ENCODE measurements at places on chromosomes 13 and 19.
A peak's percentile ranks its signal among the peaks of the same experiment; 100 is the strongest.

DNA sequence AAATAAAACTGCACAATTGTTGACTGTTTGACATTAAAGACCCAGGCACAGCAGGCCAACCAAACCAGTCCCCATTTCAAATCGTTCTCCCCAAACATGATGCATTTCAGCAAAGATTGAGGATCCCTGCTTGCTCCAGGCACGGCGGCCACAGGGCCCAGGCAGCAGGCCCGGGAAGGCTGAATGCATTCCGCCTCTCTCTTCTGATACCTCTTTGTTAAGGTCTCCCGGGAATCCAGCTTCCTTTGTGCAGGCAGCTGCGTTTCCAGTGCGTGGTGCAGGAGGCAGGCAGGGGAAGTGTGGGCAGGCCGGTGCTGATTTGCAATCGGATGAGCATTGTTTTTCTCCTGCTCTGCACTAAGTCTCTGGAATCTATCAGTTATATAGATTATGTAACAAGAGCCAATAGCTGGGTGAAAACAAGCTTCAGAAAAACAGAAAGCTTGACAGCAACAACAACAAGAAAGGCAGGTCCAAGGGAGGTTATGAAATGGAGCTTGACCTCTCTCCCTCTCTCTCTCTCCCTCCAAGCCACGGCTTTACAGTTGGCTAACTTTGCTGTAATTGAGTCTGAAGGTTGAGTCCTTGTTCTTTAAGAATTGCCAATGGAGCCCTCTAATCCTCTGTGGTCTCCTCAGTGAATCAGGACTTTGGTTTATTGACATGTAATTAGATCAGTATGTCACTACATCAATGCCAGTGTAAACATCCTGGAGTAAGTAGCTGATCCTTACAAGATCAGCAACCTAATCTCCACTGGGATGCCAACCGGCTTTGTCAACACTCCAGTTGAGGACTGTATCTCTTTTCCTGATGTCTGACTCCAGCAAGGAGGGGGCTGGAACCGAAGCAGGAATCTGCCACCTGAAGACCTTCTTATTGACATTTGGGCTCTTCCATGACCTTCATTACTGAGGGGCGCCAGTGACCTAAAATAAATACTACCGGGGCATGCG lies 338.0 kb downstream of the TEX29 start:
- DNase-seq: no peak

- no peak for DNase-seq
Measured at GRCh38 chr19:52993342-52994178, 20.2 kb upstream of the ERVV-1 start.

GRCh38 chr19:31693131-31693932 lies 344.1 kb upstream of the TSHZ3 start:
- no peak for DNase-seq

DNA sequence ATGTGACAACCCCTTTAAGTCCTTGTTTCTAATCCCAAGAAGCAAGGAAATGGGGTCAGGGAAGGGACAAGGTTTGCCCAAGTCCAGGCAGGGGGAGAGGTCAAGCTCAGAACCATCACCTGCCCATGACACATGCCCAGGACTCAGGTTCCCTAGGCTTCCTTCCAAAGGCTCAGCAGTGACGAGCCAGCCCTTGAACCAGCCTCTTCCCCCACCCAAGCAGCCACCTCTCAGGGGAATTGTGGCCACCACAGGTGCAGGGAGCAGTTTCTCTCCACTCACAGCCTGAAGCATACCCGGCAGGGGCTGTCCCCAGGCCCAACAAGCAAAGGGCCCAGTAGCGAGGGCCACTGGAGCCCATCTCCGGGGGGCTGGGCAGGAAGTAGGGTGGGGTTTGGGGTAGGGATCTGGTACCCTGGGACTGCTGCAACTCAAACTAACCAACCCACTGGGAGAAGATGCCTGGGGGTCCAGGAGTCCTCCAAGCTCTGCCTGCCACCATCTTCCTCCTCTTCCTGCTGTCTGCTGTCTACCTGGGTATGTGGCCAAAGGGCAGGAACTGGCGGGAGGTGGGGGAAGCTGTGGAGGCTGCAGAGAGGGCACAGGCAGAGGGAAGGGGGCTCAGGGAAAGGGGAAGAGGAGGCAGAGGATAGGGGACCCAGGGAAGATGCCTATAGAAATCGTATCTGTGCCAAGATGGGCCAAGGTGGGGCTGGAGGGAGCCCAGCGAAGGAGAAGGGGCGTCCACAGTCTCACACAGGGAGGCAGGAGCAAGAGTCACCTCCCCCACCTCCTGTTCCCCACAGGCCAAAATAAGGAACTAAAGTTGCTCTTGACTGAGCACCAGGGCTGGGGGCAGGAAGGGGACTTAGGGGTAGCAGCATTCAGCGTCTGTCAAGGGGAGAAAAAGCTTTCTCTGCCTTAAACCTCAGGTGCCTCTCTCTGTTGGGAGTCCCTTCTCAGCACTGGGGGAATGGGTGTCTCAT lies at the start of gene CD79A:
Gene CD79A, plus strand, starts transcription at position 433 of the 986 bp plus-strand sequence. Its CDS starts 26 bp downstream, at position 459.
- no peak for DNase-seq

DNA sequence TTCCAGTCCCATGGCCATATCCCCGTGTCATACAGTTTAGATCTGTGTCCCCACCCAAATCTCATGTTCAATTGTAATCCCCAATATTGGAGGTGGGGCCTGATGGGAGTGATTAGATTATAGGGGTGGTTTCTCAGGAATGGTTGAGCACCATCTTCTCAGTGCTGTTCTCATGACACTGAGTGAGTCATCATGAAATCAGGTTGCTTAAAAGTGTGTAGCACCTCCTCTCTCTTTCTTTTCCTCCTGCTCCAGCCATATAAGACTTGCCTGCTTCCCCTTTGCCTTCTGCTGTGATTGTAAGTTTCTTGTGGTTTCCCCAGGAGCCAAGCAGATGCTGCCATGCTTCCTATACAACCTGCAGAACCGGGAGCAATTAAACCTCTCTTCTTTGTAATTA lies 197.8 kb downstream of the NALCN start:
- DNase-seq: no peak

DNA sequence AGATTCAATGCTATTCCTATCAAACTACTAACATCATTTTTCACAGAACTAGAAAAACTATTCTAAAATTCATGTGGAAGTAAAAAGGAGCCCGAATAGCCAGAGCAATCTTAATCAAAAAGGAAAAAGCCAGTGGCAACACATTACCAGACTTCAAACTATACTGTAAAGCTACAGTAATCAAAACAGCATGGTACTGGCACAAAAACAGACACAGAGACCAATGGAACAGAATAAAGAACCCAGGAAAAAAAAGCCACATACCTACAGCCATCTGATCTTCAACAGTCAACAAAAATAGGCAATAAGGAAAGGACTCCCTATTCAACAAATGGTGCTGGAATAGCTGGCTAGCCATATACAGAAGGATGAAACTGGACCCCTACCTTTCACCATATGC lies 10.4 kb upstream of the SOHLH2 start:
- DNase-seq: no peak

GRCh38 chr19:38691938-38692457 lies 44.5 kb downstream of the ACTN4 start:
- peak; percentile 95 for DNase-seq

GRCh38 chr13:35882722-35883497 lies 248.3 kb downstream of the DCLK1 start:
- DNase-seq: no peak

- no peak for DNase-seq
Measured at GRCh38 chr13:102643656-102644055, 46.9 kb downstream of the TPP2 start.

GRCh38 chr13:74487091-74487722 lies 353.0 kb upstream of the KLF12 start:
- DNase-seq: no peak

DNA sequence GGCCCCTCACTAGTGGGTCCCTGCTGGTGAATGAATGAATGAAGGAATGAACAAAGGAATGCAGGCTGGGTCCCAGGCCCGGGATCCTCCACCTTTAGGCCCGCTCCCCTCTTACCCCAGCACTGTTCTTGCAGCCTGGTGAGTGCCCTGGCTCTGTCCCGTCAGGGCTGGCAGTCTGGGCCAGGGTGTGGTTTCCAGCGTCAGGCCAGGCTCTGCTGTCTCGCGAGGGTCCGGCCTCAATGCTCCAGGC lies 317 bp downstream of the LYL1 start:
- DNase-seq: no peak
